Stimulated activated CD8-positive, alpha-beta memory T cell treated with anti-CD3 and anti-CD28 coated beads, Interleukin-4, amount 100 ng/mL, for 48 hours (primary cell): ENCODE measurements at places on chromosomes 3 and 15.

DNA sequence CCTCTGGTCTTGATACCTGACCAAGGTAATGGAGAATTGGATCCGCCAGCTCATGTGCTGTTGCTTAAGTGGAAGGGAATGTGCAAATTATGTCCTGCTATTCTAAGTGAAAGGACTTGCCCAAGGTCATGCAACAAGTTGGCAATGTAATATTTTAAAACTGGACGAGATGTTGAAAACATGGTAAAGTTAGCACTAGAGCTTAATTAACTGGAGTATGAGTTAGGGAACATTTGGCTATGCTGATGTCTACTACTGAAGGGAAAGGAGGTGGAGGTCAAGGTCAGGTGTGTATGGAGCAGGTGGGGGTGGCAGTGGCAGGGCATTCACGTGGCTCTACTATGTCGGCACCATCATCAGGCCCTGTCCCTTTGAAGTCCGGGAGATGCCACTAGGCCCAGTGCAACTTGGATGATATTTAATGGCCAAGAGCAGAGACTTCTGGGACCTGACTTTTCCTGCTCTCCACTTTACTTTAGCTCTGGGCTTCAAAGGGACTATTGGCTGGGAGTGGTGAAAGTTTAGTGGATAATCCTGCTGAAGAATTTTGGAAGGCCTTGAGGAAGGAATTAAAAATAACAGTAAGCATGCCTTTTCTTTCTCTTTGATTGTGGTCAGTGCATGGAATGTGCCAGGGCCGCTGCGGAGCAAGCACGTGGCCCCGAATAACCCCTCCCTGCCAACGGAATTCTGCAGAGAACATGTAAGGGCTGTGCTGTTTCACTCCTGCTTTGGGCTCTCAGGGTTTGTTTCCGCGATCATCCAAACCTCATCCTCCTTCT is 14.9 kb downstream of the SMAD3 start:
- no peak for DNase-seq

DNA sequence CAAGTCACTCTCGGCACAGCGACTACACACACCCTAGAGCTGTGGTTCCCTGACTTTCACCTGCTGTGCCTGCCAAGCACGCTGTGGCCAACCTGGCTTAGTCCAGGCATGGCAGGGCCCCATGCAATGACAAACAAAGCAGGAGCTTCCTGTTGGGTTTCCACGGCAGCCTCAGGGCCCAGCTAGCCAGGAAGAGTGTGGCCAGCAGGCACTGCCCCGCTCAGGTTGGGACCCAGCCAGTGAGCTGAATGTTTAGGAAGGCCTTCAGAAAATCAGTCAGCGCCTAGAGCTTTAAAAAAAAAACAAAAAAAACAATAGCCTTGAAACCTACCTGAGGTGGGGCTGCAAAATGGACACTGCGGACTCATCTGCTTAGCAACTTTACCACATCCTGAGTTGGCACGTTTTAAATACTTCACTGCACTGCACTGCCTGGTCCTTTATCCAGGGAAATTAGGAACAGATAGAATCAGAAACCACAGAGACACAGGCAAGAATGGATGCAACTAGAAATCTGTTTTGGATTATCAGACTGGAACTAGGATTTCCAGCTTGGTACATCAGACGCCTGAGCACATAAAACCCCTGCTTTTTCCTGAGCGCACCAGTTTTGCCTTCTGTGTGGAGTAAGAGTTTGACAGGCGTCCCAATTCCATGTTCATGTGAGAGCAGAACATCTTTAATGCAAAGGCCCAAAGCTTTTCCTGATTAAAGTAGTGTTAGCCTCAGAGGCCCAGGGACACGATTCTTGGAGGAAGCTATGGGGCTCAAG is 36.2 kb upstream of the LDHAL6B start:
- no peak for DNase-seq

GRCh38 chr15:57305009-57305408 is 71.3 kb upstream of the CGNL1 start:
- no peak for DNase-seq

DNA sequence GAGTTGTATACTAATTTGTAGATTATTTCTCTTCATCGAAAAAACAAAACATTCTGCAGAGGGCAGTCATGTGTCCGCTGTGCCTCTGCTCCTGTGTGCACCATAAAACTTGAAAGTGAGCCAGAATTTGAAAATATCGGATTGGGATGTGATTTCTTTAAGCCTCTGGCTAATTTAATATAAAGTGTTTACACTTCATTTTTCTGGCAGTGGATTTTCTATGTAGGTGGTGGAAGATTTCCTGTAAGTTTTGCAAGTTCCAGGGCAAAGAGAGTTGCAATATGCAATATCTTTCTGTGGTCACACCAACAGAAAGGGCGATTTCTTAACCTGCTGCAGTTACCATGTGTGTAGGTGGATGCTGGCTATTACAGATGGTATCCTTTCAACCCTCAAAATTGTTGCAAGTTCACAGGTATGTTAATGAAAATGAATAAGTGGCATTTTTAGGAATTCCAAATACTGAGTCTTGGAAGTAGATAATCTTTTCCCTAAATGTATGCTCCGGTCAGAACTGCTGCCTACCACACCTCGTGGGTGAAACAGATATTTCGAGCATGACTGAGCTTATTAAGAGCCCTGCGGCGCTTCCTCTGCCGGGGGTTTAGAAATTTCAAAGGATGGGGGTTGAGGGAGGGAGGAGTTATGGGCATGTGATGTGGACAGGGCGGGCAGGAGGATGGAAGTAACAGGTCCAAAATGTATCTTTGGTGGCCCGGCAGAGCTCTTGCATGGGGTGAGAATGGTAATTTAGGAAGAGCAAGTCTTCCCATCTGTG is 134.0 kb downstream of the PGPEP1L start:
- DNase-seq, result no peak

GRCh38 chr3:42434777-42435380 is 24.5 kb upstream of the LYZL4 start:
- no peak for DNase-seq

DNA sequence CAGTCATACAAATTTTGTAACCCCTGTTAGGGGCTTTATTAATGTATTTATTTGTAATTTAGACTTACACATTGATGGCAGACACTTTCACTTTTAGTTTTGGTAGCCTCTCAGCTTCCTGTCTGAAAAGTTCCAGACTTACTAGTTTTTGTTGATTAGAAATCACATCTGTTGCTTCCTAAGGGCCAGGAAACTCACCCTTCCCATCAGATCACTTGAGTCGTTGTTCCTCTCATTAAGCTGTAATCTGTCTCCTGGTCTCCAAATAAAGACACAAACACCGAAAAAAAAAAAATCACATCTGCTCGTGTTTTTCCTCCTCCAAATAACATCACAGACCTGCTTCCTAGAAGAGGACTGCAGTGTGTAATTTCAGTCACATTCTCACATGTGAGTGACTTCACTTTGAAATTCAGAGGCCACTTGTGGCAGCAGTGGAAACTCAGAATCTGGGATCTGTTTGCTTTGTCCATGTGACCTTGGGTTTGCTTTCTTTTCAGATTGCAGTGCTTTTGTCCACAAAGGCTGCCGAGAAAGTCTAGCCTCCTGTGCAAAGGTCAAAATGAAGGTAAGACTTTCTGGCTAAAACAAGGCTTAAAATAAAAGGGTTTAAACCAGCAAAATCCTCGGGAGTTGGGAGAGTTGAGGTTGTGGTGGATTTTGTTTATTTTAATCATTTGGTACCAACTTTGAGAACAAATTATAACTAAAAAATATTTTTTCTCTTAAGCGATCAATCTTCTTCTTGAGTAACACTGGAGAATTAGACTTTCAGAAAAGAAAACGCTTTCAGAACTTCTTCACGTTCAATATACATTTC is 87.0 kb downstream of the KLHL25 start:
- DNase-seq, result no peak

DNA sequence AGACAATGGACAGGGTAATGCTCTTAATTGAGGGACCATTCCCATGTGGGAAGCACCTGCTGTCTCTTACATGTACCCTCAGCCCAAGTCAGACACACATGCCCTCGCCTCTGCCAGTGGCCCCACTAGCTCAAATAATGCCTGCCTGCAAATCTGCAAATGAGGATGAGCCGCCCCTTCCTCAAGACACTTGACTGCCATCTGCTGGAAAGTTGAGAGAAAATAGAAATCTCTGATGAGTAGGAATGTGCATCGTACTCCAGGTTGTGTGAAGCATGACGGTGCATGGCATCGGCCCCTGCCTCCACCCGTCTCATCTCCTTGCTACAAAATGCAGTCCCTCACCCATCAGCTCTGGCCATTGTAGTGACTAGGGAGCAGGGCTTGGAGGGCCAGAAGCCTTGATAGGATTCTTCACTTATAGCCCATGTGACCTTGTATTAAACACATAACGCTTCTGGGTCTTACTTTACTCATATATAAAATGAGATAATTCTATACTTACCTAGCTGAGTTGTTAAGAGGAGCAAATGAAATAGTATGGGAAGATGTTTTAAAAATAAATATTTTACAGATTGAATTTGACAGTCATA is 6.3 kb upstream of the SCN5A start:
- no peak for DNase-seq

GRCh38 chr3:21273259-21274025 is 477.6 kb downstream of the ZNF385D start:
- DNase-seq, result no peak

DNA sequence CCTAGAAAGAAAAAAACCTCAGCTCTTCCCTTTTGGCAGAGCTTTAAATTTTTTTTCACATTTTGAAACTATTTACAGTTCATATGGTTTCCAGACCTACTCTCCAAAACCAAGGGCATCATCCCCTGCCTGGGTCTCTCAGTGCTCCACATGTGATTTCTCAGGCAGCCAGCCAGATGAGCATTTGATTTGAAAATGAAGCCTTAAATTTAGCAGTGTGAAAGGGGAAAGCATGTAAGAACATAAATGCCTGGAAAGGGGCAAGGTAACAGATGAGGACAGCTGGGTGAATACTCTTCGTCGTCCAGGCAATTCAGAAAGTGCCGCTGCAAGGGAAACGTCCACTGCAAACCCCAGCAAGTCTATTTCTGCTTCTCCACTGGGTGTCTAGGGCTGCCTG is 94.8 kb downstream of the ATP8B4 start:
- DNase-seq, result no peak
